ENCODE measurements at places on chromosomes 3 and 15. TPM values are rescaled to one million over a fixed set of nuclear protein-coding genes. Genes with fewer than 3 reads are reported as not detected.

- DNase-seq: no peak
Measured at GRCh38 chr3:17805461-17805940, 63.1 kb upstream of the TBC1D5 start.

DNA sequence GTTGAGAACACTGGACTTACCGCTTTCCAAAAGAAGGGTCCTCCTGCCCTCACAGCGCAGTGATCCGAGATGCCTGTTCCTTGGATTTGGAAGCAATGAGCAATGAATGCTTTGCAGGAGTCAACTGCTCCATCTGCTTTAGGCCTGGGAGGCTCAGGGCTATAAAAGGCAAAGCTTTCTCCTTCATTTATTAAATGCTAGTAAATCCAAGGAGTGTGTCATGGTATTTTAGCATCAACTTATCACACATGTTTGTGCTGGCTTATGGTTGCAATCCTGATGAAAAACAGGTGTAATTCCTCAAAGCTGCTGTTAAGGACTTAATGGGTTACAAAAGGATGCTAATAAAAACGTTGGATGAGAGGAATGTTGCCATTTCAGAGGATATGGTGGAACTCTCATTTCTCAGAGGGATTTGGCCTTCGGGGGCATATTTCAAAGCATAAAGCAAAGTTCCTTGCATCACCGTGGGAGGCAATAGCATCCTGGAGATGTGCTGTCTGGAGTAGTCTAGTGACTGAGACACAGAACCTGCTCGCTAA lies 158.5 kb upstream of the TPM1 start:
- DNase-seq: no peak

MORC1 gene
- not detected for polyA plus RNA-seq

PCSK6 gene
- 10.2 TPM for polyA plus RNA-seq

- DNase-seq: no peak
Measured at GRCh38 chr3:151015767-151016477, 43.4 kb upstream of the CLRN1 start.

SLC25A38 gene
- 19.1 TPM for polyA plus RNA-seq

GRK7 gene
- 0.10 TPM for polyA plus RNA-seq

Measured in forelimb muscle (tissue), 1 donor.